ENCODE measurements at places on chromosomes 2 and 18.
A peak's percentile ranks its signal among the peaks of the same experiment; 100 is the strongest.

DNA sequence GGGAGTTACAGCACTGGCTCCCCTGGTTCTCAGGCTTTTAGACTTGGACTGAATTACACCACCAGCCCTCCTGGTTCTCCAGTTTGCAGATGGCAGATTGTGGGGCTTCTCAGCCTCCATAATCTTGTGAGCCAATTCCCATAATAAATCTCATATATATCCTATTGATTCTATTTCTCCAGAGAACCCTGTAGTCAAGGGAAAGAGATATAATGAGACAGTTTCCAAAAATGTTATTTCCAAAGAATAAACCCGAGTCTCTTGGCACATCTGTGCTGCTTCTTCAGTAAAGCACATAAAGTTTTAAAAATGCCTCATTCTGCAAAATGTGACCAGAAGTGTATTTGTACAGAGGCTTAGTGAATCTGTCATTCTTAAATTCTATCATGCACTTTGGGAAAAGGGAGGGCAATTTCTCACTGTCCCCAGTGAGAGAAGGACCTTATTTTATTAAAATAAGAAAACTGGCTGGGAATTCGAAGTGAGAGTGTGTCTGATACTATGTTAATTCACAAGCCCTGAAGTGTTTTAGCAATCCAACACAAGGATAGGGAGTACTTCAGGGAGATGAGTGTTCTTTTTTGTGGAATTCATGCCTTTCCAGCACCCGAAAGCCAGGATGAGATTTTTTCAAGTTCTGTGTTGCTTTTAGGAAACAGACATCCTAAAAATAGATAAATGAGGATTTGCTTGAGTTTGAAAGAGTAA is 282.4 kb upstream of the CHAC2 start:
- DNase-seq: no peak

DNA sequence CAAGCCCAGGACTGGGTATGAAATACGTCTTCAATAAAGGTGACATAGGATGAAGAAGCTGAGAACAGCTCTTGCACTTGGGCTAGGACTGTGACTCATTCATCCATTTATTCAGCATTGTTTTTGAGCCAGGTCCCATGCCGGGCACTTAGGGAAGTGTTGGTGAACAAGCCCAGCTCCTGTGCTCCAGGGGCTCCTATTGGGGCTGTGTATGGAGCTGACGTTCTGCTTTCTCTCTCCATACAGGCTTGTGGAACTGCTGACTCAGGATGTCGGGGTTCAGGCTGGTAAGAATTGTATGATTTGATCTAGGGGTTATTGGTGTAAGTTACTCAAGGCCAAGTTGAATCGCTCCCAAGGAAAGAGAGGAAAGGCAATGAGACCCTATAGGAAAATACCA is 24.0 kb downstream of the MYO7B start:
- DNase-seq: no peak

DNA sequence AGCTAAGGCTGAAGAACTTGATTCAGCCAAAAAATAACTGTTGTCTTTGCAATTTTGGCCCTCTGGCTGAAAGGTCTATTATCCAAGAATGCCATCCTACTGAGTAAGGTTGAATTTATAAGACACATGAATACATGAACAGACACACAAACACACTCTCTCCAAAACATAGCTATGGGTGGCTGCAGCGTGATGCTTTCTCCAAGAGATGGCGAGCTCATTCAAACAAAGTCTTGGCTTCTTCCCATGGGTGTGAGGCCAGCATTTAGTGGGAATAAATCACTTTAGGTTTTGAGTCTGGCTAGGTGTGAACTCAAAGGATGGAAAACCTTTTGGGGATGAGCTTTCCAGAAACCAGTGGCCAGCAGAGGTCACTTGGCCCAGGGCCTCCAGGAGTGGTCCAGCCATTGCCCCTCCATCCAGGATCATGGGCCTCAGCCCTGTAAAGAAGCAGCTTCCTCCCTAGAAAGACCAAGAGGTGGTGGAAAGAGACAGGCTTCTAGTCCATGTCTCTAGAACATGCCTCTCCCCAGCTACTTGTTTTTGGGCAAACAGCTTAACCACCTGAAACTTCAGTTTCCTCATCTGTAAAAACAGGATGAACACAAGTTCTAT is 11.0 kb upstream of the OSR1 start:
- DNase-seq: peak; percentile 16

DNA sequence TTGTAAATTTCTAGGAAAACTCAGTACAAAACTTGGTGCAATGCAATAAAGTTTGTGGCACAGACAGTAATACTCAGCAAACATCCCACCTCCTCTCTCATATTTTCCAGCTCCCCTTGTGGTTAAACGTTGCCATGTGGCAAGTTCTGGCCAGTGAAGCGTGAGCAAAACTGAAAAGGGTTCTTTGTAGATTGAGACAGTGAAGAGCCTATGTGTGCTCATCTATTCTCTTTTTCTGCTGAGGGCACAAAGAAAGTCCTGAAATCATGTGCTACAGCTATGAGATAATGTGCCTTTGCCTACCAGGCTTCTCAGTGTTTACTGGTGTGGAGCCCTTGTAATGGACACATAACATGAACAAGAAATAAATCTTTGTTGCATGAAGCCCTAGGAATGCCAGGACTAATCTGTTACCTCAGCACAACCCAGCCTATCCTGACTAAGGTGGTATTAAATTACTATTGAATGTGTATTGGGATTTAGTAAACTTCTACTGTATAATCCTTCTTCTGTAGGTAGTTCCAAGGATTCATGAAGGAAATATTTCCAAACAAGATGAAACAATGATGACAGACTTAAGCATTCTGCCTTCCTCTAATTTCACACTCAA is 13.0 kb upstream of the TYMS start:
- DNase-seq: no peak

GRCh38 chr2:215396595-215397313 is 39.1 kb downstream of the FN1 start:
- no peak for DNase-seq

DNA sequence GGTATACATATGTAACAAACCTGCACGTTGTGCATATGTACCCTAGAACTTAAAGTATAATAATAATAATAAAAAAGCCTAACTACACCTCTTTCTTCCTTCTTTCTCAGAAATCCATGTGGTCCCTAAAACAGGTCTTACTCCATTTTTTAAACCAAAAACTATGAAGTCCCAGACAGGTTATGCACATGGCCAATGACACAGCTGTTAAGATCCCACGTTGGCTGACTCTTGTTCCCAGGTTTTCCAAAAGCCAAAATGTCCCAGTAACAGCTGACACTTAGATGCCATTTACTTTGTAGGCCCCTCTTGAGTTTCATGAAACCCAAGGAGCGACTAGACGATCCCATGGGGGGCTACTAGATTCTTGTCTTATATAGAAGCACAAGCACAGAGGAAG is 97.0 kb downstream of the KCNF1 start:
- no peak for DNase-seq

DNA sequence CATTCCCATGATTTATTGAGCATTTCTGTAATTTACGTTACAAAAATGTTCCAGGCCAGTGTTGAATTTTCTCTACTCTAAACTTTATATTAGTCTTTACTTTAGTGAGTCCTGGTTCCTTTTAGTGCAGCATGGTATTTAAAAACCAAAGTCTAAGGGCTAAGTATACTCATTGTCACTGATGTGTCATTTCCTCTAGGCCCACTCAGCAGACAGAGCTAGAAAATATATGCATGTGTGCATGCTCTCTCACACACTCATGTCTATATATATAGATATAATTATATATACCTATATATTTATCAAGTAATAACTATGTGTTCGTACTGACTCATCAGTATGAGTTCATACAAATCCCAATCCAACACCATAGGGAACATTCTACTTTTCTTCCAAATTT is 132.5 kb upstream of the SLC8A1 start:
- no peak for DNase-seq

- DNase-seq: no peak
Measured at GRCh38 chr2:147756069-147756468, 88.8 kb upstream of the ACVR2A start.

DNA sequence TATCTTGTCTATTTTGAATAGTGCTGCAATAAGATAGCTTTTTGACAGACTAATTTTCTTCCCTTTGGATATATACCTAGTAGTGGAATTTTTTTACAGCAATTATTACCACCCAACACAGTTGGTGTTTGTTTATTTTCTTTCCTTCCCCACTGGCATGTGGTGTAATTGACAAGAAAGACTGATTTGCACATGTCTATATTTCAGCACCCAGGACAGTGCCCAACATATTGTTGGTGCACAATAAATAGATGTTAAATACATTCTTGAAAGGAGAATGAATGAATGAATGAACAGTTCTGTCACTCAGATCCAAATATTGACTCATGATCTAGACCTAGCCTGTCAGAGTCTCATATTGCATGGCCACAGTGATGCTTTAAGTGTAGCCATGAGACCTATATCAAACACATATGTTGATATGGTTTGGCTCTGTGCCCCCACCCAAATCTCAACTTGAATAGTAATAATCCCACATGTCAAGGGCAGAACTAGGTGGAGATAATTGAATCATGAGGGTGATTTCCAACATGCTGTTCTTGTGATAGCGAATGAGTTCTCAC is 538.2 kb downstream of the NYAP2 start:
- no peak for DNase-seq

- DNase-seq: no peak
Measured at GRCh38 chr2:6978991-6979390, 61.8 kb downstream of the RNF144A start.

GRCh38 chr2:27271631-27272340 is 3.4 kb upstream of the DNAJC5G start:
- DNase-seq: no peak

DNA sequence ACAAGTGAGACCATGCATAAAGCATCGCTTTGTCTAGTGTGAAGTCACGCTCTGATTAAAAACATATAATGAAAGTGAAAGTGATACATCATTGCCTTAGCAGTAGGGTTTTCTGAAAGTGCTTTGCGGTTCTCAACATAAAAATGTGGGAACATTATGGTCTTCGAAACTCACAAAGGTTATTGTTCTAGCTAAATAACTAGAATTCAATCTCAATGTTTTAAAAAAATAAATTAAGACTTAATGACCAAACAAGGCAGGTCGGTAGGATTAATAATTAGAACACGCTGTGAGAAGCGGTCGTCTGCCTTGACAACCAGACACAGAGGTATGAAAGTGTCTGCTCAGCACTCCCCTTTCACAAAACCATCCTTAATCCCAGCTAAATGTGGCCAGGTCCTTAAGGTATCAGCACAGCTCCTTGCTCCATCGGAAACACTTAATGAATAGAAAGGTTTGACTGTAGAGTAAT is 42.2 kb downstream of the KLHL14 start:
- DNase-seq: no peak

DNA sequence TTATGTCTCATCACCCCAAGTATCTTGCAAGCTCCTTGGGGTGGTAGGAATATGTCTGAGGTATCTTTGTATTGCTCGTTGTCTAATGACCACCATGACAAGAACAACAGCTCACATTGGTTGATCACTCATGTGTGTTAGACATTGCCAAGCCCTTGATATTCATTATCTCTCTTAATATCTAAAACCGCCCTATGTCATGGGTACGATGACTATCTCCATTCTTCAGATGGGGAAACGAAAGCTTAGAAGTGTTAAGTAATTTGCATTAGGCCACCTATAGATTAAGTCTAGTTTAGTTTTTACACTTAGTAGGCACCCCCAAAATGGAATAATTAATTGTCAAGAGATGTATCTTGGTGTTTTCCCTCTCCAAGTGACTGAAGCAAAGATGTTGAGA is 57.0 kb downstream of the ICOS start:
- no peak for DNase-seq

- DNase-seq: no peak
Measured at GRCh38 chr18:72826736-72827135, 41.1 kb downstream of the NETO1 start.

Measured in NCI-H1092 (cell line).